ENCODE measurements at places on chromosomes 3 and 15.

DNA sequence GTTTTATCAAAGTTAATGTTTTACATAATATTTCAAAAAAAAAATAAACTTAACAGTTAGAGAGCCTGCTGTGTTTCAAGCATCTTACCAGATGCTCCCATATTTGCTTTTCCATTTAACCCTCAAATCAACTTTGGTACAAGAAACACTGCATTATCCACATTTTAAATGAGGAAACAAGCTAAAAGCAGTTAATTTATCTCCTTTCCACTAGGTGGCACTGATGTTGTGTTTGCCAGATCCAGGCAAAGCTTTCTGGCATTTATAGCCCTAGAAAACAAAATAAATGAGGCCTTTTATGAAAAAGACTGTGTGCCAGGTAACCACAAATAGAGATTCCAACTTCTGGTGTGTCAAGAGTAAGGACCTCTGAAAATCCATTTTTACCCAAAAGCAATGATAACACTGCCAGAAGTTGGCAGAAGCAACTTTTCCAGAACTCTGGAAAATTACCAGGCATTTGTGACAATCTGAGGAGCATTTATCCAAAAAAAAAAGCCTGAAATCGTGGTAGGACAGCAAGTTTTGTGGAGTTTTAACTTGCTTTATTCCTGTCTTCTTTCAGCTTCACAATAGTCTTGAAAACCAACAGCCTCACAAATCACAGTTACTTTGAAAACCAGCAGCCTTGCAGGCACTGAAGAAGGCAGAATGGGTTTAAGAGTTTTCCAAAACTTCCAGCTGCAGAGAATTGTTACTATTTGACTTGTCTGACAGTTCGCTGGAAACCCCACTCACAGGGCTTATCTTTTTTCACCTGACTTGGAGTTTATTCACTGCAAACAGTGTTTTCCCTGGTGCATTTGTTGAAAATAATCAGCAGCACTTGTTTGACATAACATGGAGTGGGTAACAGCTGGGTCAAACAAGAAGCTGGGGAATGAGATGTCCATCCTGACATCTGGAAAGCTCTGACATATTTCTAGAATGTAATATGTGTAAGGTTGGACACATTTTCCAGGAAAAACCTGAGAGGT, 9.2 kb downstream of the FAM162A start:
- peak; percentile 33 for DNase-seq

DNA sequence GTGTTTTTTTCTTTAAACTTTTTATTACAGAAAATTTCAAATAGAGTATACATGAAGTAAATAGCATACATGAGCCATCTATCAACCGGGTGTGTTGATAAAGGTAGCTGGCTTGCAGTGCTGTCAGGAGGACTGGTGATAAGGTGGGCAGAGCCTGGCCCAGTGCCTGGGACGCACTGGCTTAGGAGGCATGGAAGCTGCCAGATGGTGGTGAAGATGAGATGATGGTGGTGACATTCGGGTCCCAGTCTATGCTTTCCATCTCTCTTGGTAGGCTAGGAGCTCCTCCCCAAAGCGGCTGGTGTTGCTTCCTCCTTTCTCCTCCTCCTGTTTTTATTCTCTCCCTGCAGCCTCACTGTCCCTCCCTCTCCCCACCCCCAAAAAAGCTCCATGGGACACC, 101.7 kb downstream of the ADCY5 start:
- no peak for DNase-seq

- DNase-seq, result no peak
Observed at GRCh38 chr3:152550284-152550683, 281.6 kb downstream of the MBNL1 start.

DNA sequence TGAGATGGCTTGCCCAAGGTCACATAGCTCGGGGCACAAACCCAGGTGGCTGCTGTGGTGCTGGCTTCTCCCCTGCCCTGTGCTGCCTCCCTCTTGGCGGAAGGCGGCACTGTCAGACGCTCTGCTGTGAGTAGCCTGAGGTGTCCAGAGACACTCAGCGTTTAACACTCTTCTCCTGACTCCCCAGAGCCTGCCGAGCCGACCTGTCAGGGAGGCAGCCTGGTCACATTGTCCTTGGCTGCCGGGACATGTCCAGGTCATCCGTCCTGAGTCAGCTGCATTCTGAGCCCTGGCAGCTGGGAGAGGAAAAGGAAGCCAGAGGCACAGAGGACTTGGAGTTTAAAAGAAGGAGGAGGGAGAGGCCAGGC, 4.7 kb downstream of the LMAN1L start:
- peak; percentile 37 for DNase-seq
